Keratinocyte (primary cell): ENCODE measurements at places on chromosomes 5 and 9.
A peak's percentile ranks its signal among the peaks of the same experiment; 100 is the strongest.

GRCh38 chr5:159043590-159043989, 56.1 kb downstream of the EBF1 start:
- no peak for DNase-seq

- DNase-seq = no peak
These were observed 421.1 kb downstream of the KIF4B start for GRCh38 chr5:155434681-155435080.

GRCh38 chr9:28648723-28649122, 1075.4 kb upstream of the C9orf72 start:
- no peak for DNase-seq

DNA sequence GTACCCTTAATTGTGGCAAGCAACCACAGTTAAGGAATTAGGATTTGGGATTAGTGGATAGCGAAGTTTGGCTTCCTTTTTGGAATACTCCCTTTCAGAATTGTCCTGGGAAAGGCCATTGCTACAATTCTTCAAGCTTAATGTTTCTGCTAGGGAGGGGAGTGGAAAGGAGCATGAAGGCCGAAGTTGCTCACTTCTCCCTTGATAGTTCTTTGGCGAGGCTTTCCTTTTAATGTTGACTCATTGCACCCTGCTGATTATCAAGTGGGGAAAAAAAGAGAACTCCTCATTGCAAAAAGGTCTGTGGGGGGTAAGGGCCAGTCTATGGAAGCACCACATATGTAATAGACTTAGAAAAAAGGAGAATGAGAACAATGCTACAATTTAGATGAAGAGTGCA, 30.7 kb downstream of the GRIN3A start:
- DNase-seq = no peak

DNA sequence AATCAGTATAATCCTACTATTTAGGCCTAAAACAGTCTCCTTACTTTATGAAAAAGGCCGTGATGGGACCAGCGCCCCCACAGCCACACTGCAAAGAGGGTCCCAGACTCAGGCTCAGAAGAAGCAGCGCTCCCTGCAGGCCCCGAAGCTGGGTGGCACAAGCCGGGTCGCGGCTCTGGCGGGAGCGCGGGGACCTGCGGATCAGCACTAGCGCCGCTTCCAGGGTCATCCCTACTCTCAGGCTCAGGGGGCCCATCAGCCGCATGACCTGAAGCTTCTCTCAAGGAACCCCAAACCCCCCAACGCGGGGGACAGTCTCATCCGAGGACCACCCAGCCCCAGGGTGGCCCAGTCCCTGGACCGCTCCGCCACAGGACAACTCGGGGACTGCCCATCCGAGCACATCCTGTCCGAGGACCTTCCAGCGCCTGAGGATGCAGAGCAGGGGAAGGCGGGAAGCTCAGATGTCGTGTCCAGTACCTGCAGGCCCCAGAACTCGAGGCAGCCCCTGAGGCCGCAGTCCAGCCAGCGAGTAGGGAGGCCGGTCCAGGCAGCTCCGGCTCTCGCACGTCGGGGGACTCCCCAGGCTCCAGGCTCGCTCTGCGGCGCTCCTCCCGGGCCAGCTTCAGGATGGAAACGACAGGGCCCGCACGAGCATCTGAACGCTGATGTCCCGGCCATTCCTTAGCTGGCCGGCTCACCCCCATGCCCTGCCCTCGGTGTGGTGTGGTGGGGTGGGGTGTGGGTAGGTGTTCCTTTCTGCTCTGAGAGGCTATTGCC, 32.4 kb upstream of the CDK20 start:
- no peak for DNase-seq

DNA sequence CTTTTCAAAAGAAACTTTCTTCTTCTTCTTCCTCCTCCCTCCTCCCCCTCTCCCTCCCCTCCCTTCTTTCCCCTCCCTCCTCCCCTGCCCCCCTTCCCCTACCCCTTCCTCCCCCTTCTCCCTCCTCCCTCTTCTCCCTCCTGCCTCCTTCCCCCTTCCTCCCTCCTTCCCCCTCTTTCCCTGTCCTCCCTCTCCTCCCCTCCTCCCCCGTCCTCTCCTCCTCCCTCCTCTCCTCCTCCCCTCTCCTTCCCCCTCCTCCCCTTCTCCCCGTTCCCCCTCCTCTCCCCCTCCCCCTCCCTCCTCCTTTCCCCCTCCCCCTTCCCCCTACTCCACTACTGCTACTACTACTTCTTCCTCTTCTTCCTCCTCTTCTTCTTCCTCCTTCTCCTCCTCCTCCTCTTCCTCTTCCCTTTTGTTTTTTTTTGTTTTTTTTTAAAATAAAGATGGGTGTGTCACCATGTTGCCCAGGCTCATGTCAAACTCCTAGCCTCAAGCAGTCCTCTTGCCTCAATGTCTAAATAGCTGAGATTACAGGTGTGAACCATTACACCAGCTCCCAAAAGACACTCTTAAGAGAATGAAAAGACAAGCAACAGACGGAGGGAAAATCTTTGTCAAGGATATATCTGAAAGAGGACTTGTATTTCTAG, 87.5 kb downstream of the SCAMP1 start:
- no peak for DNase-seq

GRCh38 chr5:10319202-10319851, 11.6 kb upstream of the CMBL start:
- DNase-seq = no peak

GRCh38 chr9:132383462-132383883, 23.2 kb downstream of the TTF1 start:
- DNase-seq = no peak

DNA sequence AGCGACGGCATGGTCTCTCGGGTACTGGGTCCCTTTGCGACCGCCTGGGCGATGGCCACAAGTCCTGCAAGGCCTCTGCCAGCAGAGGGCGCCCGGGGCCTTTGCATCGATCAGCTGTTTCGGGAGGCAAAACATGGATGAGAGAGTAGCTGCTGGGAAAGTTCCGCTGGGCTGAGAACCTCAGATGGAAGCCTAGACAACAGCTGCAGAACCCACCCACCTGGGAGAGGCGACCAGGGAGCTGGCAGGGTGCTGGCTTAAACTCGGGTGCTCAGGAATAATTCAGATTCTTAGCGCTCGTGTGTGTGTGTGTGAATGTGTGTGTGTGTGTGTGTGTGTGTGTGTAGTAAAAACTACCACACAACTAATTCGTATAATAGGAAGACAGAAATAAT, 50.0 kb downstream of the TRIM32 start:
- DNase-seq = peak; percentile 25

- DNase-seq = no peak
These were observed 186.7 kb downstream of the SYK start for GRCh38 chr9:90988318-90988717.

GRCh38 chr5:159913501-159913900, 2.8 kb upstream of the ADRA1B start:
- DNase-seq = no peak

DNA sequence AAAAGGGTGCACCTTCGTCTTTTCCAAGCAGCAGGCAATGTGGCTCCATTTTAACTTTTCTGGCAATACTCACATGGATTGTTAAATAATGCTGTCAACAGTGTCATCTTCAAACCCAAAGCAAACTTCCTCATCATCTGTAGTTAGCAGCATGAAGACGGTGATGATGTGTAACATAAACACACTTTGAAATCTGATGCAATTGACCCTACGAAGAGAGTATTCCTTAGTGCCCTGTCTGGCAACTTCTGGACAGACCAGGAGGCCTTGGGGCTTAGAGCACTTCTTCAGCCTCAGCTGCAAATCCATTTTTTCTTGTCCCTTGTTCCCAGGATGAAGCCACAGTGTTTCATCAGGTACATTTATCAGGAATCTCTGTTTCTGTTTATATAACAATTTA, 149.1 kb downstream of the GHR start:
- DNase-seq = no peak

- DNase-seq = no peak
These were observed 1.4 kb upstream of the LMX1B start for GRCh38 chr9:126612326-126612812.

GRCh38 chr9:128203707-128204551, 750 bp downstream of the DNM1 start:
- no peak for DNase-seq

DNA sequence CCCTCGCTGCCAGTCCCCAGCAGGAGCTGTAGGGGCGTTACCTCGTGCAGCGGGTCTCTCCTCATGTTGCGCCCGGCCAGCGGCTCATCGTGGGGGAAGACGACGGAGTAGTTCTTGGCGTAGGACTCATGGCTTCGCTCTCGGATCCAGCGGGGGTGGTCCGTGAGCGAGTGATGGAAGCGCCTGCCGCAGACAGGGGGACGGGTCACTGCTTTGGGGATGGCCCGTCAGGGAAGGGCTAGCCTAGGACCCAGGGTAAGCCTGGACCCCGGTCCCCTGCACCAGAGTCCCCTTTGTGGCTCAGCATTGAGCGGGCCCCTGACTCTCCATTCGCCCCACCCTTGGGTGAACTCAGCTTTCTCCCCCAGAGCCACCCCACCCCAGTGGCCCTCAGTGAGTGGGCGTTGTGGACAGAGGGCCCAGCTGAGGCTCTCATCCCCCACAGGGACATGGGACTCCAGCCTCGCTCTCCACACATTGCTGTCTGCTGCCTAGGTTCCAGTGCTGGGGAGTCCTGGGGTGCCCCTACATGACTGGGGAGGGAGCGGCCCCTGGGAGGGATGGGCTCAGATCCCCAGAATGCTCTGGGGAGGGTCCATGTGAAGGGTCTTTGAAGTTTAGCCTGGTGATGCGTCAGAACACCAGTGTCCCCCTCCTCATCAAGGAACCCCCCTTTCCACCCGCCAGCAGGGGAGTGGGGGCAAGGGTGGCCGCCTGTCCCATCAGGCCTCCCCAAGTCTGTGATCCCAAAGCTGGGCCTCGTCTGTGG, 29.7 kb downstream of the SARDH start:
- no peak for DNase-seq

GRCh38 chr5:71862507-71863060, 143.5 kb downstream of the CARTPT start:
- no peak for DNase-seq

GRCh38 chr5:118775790-118776499, 212.4 kb downstream of the DTWD2 start:
- no peak for DNase-seq

DNA sequence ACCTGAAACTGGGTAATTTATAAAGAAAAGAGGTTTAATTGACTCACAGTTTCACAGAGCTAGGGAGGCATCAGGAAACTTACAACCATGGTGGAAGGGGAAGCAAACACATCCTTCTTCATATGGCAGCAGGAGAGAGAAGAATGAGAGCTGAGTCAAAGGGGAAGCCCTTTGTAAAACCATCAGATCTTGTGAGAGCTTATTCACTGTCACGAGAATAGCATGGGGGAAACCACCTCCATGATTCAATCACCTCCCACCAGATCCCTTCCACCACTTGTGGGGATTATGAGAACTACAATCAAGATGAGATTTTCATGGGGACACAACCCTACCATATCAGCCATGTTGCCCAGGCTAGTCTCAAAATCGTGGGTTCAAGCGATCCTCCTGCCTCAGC, 143.4 kb downstream of the FGF18 start:
- DNase-seq = no peak

GRCh38 chr5:56025151-56025885, 30.6 kb upstream of the IL6ST start:
- DNase-seq = no peak

DNA sequence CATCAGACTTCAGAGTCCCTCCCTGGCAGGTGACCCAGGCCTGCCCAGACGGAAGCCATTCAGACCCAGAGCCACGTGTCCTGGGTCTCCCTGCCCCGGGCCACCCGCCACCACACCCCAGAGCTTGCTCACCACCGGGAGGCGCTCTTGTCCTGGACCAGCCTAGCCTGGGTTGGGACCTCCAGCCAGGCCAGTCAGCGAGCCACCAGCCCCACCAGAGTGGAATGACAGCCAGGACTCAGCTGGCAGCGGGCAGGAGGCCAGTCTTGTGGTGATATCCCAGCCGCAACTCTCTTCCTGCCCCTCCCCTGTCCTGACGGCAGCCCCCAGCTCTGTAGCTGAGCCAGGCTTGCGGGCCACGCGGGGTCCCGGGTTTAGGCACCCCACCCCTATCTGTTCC, 1.7 kb upstream of the PTGDS start:
- no peak for DNase-seq

GRCh38 chr9:124286292-124286931, 28.7 kb downstream of the NEK6 start:
- no peak for DNase-seq

GRCh38 chr5:9358961-9359685, 186.8 kb downstream of the SEMA5A start:
- DNase-seq = no peak

- DNase-seq = no peak
These were observed 159.6 kb downstream of the BNC2 start for GRCh38 chr9:16710888-16711287.

DNA sequence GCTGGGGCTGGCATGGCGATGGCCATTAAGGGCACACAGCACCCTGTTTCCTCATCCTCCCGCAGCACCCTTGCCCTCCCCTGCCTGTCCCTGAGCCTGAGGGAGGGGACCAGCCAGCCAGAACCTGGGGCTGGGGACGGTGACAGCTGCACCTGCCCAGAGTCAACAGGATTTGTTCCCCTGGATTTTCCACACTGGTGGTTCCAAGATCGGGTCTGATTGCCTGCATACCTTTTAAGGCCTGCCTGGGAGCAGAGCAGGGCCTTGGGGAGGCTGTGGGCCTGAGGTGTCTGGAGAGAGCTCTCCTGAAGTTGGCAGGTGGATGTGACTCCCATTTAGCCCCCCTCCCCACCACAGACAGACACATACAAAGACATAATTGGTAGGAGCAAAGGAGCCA, 61.0 kb upstream of the C5orf58 start:
- no peak for DNase-seq

DNA sequence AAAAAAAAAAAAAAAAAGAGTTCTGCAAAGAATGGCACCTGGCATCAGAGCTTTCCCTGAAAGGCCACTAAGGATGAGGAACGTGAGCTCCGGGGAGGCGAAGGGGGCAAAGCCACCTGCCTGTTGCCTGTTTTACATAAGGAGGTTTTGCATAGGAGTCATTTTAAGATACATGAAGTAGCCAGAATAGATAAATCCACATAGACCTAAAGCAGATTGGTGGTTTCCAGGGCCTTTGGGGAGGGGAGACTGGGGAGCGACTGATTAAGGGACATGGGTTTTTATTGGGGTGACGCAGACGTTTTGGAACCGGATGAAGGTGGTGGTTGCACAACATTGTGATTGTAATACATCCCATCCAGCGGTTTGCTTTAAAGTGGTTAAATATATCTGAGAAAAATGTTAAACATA, 7.1 kb downstream of the NEK6 start:
- no peak for DNase-seq

GRCh38 chr5:134456825-134457224, 45.1 kb upstream of the CDKN2AIPNL start:
- DNase-seq = no peak

- DNase-seq = no peak
These were observed 554 bp downstream of the SDHA start for GRCh38 chr5:218457-219291.

- no peak for DNase-seq
These were observed 69.5 kb upstream of the OSMR start for GRCh38 chr5:38776149-38776896.
